CD8-positive, alpha-beta memory T cell (primary cell): ENCODE measurements at places on chromosomes 3 and 15.

DNA sequence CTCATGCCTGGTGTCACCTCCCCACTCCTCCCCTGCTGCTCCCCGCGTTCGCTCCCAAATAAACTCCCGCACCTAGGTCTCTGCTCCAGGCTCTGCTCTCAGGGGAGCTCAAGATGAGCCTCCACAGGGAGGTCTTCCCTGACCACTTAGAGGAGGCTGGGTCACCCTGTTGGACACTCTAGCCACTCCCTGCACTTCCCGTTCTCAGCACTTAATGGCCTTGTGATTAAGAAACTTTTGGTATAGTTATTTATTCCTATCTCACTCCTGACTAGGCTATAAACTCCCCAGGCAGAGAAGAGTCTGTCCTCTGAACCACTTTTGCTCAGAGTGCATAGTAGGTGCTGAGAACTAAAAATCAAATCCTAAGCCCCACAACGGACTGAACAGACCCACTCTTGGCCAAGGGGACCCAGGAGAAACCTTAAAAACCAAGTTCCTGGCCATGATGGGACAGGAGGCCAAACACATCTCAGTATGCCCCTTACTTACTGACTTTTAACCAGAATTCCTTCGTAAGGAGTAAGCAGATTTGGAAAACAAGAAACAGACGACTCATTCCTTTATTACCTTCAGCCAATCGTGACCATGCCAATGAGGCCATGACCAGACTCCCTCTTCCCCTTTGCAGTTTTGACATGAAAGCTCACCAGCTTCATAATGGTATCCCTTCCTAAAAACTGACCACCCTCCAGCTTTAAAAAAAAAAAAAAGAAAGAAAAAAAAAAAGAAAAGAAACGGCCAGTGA is 69.0 kb upstream of the HRH1 start:
- DNase-seq, result no peak

- no peak for DNase-seq
These were observed 109.0 kb upstream of the TBL1XR1 start for GRCh38 chr3:177306252-177306651.

DNA sequence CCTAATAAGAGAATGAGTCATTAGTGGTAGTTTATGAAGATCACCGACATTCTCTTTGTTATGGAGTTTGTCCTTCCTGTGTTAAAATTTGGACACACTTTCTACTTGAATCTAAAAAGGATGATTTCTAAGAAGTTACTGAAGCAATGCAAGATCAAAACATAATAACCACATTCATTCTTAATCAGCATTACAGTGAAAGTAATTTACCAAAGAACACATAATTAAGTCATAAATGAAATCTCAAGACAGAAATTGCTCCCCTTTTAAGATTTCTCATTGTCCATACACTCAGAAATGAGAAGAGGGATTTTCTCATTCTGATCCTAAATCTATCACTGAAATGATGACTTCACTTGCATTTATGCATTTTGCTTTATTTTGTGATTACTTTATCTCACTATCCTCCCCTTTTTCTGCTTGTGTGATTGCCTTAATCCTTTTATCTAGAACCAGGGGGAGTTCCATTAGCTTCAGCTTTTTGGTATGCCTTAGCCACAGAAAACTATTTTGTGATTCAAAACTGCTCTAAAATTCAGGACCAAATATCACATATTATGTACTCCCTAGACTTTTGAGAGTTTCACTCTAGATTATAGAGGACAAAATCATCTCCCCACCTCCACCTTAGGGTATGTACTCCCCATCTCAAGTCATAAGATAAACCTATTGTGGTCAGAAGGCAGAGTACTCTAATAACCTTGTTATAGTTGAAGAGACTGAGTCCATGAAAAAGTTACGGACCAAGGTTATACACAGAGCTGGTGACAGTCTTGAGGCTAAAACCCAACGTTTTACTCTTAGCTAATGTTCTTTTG is 817.6 kb upstream of the CFAP20DC start:
- DNase-seq, result no peak

DNA sequence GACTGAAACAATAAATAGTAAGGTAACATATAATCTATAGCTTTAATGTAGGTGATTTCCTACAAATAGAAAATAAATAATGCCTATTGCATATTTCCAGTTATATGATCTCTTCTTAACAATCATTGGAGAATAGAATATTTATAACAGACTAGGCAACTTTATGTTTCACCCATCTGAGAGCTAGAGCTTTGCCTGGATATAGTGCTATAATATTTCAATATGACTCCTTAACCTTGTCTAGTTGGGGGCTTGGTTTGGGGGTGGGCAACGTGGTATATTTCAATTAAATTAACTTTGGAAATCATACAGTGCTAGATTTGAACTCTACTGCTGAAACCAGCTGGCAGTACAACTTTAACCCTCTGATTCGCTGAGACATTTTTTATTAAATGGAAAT is 265.2 kb downstream of the CNTN4 start:
- DNase-seq, result no peak

DNA sequence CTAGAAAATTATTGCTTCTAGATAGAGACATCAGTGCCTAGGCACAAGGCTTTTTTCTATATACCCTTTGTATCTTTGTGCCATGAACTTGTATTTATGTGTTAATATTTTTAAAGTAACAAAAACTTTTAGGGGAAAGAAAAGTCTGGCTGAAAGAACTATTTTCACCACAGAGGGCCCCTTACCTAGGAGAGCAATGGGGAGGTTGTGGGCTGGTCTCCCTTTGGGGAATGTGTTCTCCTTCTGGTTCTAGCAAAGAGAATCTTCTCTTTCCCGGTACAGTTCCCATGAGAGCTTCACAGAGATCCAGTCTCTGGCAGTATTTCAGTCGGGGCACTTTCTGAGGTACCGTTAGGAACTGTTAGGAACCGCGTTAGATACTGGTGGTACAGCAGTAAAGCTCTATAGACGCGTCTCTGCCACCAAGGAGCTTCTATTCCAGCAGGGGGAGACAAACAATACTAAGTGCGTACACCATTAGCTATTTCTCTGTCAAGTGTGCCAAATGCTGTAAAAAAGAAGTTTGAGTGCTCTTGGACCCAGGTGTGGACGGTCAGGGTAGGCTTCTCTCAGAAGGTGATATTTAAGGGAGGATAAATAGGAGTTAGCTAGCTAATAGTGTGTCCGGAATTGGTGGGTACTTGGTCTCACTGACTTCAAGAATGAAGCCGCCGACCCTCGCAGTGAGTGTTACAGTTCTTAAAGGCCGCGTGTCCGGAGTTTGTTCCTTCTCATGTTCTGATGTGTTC is 4.6 kb upstream of the EPB42 start:
- no peak for DNase-seq

- no peak for DNase-seq
These were observed 30.1 kb downstream of the CFAP161 start for GRCh38 chr15:81163961-81164800.

GRCh38 chr15:73902121-73903020 is 23.9 kb upstream of the LOXL1 start:
- no peak for DNase-seq

- DNase-seq, result no peak
These were observed 58.2 kb downstream of the PHLDB2 start for GRCh38 chr3:111917300-111917699.

GRCh38 chr15:81275711-81276392 is 48.1 kb downstream of the STARD5 start:
- no peak for DNase-seq

DNA sequence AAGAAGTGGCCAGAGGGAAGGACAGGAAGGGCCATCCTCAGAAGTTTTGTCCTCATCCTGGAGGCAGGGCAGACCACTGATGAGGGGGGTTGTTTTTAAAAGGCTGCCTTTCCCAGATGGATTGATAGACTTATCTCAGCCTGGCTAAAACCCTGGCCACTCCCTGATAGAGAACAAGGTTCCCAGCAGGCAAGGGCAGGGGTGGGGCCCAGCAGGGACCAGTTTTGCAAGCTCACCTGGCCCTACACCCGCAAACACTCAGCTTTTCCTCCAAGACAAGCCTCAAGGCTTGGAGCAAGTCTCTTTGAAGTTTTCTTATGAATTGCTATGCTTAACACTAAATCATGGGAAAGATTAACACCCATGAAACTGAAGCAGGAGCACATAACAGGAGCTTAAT is 9.1 kb downstream of the LIPC start:
- DNase-seq, result no peak

DNA sequence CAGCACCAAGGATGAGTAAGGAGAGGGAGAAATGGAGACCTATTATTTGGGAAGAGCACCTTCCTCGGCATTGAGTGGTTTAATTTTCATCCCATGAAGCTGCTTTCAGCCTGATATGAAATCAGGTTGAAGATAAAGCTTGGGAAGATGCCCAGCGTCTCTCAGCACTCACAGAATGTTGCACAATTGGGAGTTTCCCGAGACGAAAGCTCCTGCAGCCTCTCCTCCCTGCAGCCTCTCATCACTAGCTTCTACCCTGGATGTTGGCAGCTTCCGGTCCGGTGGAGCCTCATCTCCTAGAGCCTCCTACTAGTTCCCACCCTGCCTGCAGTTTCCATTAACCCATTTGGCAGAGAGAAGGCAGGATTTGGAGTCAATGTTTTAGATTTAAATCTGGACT is 40.3 kb downstream of the EDEM1 start:
- no peak for DNase-seq

- DNase-seq, result no peak
These were observed 93.1 kb downstream of the C3orf70 start for GRCh38 chr3:185059766-185060165.

DNA sequence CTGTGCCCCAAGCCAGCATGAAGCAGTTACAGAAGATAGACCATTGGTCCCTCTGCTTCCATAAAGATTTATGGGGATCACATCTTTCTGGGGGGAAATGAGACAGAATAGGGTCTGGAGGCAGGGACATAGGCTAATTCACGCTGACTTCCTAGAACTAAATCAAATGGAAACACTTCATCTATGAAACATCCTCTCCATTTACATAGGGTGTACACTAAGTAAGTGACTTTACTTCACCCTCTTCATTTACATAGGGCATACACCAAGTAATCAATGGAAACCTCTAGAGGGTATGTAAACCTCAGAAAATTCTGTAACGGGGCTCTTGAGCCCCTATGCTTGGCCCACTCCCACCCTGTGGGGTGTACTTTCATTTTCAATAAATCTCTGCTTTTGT is 10.1 kb downstream of the LINS1 start:
- no peak for DNase-seq
